ENCODE measurements at places on chromosomes 2 and 18.

GRCh38 chr2:164952057-164952702 is 3.1 kb downstream of the SLC38A11 start:
- DNase-seq: no peak

DNA sequence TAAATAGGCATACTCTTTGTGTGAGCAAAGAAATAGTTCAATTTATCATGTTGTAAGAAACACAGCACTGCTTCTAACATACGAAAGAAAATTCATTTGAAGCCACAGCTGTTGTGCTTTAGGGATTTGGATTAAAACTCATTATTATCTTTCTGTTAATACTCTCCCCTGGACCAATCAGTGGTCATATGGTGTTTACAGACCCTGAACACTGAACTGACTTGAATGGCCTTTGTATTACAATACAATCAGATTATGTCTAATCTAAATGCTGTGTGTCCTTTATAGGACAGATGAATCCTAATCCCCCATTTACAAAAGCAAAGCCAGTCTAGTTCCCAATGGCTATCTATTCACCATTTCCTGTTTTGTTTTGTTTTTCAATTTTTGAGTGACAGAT is 36.5 kb downstream of the ZNF385B start:
- no peak for DNase-seq

- DNase-seq: no peak
Observed at GRCh38 chr2:219368690-219369191, 19.0 kb downstream of the DNPEP start.

DNA sequence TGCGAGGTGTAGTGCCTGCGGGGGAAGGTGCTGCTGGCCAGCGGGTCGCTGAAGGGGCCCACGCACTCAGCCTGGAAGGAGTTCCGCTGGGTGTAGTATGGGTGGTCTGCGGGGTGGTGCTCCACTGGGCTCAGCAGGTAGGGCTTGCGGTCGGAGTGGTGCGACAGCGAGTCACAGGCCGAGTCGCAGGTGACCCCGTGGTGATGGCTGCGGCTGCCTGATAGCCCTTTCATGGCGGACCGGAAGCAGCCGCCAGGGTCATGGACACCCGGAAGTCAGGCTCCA is 429.8 kb downstream of the TGIF1 start:
- DNase-seq: no peak

DNA sequence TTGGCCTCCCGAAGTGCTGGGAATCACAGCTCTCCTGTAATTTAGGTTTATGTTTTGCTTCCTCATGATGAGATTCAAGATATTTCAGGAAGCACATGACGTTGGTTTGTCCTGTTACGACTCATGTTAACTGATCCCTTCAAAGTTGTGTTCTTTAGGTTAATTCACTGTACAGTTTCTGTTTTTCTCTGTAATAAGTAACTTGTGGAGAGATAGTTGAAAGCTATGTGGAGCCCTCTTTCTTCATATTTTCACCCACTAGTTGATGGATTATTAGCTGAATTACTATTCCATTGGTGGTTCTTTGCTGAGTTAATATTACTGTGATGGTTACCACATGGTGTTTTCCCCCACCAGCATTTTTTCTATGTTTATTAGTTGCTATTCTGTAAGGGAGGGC is 18.3 kb upstream of the CHCHD5 start:
- no peak for DNase-seq

Data from stimulated activated CD4-positive, alpha-beta T cell treated with anti-CD3 and anti-CD28 coated beads, Interleukin-12 subunit alpha, Interleukin-12 subunit beta, amount 100 ng/mL, for 4 hours (primary cell).